Keratinocyte (primary cell): ENCODE measurements at places on chromosomes 5 and 9.

- DNase-seq: no peak
Measured at GRCh38 chr5:37121465-37121864, 127.7 kb downstream of the CPLANE1 start.

- DNase-seq: no peak
Measured at GRCh38 chr5:57937025-57937424, 454.4 kb upstream of the ACTBL2 start.

GRCh38 chr5:120155873-120156272 is 308.2 kb upstream of the PRR16 start:
- DNase-seq: no peak

DNA sequence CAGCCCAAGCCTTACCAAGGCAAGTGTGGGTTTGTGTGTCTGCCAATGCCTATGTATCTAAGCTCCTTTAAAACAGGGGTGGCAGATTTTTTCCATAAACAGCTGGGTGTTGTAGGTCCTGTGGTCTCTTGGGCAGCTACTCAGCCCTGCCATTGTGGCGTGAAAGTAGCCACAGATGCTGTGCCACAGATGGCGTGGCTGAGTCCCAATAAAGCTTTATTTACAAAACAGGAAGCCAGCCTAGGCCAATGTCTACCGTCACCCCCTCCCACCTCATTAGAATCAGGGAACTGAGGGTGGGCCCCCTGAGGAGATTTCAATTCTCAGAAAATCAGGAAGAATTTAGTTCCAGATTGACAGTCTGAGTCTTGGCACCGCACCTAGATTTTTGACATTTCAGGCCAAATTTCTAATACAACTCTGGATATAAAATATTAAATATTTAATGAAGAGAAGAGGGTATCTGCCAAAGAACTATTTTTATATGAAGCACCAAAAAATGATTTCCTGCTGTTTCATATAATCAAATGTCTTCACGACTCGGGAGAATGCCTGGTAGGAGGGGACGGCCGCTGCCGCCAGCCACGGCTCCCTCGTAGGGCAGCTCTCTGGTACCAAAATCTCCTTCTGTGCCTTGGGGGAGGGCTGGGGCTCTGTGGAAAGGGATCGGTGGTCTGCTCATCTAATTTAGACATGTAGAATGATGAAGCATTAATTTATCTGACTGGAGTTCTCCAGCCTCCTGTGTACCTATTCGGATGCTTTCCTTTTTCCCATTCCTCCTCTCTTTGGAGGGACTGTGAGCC is 420.9 kb downstream of the IRX2 start:
- no peak for DNase-seq

DNA sequence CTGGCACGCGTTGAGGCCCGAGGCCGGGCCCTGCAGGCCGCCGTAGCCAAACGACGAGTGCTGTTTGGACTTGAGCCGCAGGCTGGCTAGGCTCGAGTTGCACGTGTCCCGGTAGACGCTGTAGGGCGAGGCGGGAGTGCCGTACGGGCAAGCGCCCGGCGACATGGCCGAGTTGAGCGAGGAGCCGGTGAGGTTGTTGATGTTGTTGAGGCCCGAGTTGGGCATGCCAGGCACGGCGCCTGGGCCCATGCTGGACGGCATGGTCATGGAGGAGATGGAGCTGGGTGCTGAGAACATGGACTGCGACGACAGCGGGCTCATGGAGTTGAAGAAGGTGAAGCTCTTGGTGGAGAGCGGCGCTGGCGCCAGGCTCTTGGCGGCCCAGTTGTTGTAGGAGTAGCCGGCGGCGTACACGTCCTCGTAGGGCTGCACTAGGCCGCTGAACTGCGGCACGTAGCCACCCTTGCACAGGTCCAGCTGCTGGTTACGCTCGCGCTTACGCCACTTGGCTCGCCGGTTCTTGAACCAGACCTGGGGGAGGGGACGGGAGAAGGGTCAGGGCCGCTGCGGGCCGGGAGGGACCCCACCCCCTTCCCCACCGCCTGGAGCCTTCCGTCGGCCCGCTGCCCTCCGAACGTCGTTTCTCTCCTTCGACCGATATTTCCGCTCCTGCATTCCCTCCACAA is 5.1 kb downstream of the PITX1 start:
- no peak for DNase-seq

DNA sequence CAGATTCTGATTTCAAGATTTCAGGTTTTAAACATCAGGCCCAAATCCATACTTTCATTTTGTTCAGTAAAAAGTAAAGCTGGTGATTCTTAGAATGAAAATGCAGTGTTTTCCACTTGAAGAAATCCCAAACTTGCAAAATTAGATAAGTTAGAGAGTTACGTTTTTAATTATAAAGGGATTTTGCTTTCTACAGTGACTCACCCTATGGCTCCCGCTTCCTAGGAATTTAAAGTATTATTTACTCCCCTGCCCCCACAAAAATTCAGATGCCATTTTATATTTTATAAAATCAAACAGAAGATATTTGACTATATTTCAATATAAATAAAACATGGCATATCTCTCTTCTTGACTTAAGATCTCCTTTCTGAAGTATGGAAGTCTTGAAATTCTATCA is 402.9 kb downstream of the ZSWIM6 start:
- no peak for DNase-seq

DNA sequence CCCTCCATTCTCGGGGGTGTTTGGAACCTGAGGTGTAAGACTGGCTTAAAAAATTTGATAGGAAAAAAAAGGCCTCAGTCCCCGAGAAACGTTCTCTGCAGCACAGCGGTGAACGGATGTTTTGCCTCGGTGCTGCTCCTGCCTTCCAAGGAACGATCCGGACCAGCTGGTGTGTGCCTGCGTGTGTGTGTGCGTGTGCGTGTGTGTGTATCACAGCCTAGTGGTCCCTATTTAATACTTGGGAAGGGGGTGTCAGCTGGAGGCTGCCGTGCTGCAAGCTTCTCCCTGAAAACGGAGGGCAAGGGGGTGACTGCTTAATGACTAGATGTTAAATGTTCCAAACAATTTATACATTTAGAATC is 76.9 kb downstream of the LHX2 start:
- DNase-seq: no peak

GRCh38 chr5:99398976-99399375 is 470.2 kb upstream of the CHD1 start:
- no peak for DNase-seq
